Stimulated activated CD8-positive, alpha-beta memory T cell treated with anti-CD3 and anti-CD28 coated beads, Interleukin-7, amount 100 ng/mL, for 4 hours (primary cell): ENCODE measurements at places on chromosomes 5 and 9.

DNA sequence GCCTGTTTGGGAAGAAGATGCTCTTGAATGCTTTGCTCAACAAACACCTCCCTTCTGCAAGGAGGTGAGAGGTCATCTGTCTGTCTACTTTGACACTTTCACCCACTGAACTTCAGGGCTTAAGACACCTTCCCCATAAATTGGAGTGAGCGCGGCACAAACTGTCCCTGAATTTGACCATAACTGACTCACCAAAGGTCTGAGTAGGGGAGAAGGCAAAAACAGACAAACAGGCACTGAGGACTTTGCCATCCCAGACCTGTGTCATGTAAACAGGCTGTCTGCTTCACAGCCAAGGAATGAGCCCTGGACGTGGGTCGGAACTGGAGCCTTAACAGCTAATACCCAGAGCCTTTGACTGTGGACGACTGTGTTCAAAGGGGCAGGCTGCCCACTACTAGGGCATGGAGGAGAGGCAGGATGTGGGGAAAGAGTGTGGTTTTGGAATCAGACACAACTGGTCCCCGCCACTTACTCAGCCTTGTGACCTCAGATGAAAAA, 320.9 kb upstream of the KLF4 start:
- no peak for DNase-seq

DNA sequence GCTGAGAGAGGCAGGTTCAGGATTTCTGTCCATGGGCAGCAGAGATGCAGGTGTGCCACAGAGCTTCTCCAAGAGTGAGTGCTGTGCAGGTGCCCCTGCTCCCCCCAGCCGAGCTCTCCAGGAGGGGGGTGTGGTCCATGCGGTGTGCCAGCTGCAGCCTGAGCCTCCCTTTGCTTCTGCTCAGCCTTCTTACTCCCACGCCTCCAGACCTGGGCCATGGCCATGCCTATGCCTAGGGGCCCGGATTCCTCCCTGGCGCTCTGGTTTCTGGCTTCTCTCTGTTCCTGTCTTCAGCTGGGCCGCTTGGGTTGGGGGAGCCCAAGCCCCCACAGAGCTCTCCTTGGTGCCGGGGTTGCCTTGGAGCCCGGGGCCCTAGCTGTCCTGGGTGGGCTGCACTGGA, 133.3 kb downstream of the CACNA1B start:
- no peak for DNase-seq

DNA sequence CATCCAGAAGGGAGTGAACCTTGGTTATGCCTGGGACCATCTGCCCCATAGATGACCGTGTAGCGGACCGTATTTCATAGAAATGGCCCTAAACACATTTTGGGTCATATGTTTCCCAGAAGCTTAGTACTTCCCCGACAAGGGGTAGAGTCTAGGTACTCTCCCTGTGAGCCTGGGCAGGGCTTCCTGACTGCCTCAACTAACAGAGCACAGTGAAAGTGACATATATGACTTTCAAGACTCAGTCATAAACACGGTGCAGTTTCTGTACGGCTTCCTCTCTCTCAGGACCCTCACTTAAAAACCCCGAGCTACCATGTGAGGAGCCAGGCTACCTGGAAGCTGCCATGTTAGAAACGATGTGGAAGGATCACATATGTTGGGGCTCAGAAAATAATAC, 20.9 kb downstream of the C9orf57 start:
- DNase-seq = no peak

DNA sequence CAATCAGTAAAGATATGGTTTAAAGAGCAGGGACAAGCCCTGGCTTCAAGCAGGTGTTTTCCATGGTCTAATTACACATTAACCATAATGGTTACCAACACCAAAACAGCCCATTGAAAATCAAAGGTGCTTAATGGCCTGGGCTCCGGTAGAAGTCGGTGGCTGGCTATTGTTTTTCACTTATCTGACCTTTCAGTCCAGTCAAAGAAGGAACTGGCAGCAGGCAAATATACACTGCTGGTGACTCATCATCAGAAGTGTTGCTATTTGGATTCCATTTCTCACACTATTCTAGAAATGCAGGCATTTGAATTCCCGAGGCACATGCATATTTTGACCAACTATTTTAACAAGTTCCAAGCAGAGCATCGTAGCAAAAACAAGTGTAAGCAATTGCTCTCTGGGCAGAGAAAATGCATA, 26.3 kb upstream of the GABRP start:
- no peak for DNase-seq

DNA sequence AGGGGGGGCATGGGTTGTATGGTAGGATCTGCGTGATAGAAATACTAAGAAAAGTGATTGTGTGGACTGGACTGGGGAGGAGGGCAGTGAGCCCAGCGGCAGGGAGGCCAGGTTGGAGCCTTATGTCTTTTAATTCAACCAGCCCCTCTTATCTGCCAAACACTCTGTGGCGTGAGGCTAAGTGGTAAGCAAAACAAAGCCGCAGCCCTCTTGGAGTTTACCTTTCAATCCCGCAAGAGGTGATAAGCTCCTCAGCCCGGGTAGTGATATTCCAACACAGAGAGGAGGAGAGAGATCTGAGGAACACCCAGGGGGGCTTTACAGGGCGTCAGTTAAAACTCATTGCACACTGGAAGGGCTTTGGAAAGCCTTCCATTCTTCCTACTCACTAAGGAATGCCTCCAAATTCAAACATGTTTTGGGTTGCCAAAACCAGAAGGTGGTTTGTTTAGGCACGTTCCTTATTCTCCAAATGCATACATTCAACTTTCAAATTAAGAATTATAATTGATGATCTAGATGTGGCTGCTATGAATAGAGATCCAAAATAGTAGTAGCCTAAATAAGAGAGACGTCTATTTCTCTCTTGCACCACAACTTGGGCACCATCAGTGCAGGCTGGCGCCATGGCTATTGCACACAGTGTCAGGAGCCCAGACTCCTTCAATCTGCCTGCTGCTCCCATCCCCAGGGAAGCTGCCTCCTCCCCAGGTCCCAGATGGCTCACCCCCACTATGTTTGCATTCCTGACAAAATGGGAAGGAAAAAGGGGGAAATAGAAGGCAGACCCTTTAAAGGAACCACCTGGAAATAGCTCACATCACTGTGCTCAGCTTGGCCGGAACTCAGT, 75.1 kb upstream of the FSTL4 start:
- DNase-seq = no peak

DNA sequence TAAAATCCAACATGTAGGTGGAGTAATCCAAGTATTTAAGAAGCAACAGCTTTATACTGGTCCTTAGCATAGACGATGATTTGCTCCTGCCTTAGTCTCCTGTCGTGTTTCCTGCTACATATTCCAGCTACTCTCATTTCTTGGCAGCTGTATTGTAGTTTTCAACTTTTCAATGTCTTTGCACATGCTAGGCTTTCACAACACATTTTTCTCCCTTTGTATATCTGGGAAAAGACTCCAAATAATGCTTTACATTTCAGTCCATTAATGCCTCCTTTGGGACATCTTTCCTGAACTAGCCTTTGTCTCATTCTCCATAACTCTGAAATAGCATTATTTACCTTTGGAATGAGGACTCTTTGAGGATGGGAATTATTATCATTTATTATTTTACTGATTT, 508.0 kb downstream of the PTPRD start:
- no peak for DNase-seq

DNA sequence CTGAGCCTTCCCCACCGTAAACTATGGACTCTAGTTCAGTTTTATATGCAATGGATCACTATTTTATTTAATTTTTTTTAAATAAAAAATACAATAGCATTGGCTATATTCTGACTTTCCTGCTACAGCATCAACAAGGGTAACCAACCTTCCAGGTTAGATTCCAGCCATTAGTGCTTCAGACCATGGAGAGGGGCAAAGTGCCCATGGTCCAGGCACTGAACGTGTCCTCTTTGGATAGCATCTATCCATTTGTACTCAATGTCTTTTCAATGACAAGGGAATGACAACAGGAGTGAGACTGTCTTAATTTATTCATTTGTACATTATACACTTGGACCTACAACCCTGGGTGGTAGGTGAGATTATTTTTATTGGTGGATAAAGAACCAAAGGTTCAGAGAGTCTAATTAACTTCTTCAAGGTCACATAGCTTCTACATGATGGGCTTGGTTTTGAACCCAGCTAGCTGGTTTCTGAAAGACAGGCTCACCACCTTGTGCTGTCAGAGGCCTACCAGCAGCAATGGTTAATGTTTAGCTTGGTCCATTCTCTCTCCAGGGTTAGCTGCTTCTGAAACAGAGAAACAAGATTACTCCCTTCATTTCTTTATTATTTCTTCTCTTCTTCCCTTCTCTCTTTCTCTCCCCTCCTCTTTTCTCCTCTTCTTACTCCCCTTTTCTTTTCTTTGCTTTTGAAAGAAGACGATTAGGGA, 11.5 kb downstream of the TMEM171 start:
- DNase-seq = no peak

DNA sequence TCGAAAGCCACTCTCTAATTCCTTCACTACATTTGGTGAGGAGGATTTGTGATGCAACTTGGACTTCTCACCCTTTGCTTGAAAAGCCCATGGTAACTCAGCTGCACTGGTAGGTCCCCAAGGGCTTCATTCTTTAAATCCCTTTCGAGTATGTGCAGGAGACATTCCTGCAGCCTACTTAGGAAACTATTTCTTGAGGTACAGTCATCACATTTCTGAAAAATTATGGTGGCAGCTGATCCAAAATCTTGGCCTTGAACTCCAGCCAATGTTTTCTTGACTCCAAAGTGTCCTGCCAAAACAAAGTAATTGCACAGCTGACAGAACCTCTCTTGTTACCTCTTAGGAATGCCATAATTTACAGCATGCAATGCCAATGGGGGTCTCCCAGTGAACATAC, 99.7 kb downstream of the NPR3 start:
- no peak for DNase-seq

DNA sequence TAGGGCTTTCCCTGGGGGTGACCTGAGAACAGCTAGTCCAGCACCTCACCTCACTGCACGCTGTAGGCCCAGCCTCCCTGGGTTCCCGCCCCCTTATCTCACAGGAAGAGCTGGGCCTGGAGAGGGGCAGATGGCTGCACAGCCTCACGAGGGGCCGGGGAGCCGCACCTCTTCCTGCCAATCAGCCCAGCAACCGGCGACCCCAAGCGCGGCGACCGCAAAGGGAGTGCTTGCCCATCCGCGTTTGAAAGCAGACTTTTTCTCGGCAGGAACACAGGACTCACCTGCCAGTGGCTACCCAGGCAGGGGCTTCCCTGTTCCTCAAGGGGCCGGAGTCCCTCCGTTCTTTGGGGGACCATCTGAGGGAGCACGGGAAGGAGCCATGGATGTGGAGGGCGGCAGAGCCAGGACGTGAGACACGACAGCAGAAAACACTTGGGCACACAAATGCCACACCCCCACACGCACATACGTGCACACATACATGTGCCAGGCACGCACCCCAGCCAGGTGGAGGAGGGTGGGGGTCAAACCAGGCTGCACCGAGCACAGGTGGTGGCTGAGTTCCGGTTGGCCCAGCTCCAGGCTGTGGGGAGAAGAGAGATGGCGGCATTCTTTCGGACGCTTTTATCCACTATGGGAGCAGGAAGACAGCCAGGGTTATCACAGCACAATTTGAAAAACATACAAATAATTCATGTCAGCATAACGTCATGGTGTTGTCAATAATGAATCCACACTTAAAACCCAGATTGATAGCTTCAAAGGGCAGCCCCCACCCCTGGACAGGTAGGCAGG, 11.3 kb downstream of the TMEM250 start:
- no peak for DNase-seq

GRCh38 chr5:41822036-41822435, 48.2 kb downstream of the OXCT1 start:
- no peak for DNase-seq

- no peak for DNase-seq
These were observed 93.7 kb downstream of the PAPPA start for GRCh38 chr9:116247284-116247683.

DNA sequence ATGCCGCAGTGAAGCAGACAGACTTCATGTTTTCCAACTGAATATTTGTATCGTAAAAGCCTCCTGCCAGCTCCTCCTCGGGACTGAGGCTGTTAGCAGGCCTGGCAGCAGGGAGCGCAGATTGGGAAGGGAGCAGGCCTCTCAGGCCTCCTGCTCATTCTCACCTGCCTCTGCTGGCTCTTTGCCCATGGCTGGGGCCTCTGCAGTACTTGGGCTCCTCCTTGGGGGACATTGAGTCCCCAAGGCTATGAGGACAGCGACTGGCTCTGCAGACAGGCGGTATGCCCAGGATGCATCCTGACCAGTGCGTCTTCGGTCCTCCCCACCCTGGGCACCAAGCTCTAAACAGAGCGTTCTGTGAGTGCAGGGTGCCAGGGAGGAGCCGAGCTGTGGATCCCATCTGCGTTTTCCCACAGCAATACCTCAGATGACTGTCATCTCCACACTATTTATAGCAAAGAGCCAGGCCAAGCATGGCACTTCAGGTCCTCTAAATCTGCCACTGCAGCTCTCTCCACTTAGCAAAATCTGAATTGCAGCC, 38.7 kb downstream of the TSTD2 start:
- DNase-seq = no peak

- DNase-seq = no peak
These were observed 85.4 kb downstream of the PJA2 start for GRCh38 chr5:109324351-109324750.

- DNase-seq = no peak
These were observed 1.6 kb upstream of the SEMA6A start for GRCh38 chr5:116576053-116576713.

DNA sequence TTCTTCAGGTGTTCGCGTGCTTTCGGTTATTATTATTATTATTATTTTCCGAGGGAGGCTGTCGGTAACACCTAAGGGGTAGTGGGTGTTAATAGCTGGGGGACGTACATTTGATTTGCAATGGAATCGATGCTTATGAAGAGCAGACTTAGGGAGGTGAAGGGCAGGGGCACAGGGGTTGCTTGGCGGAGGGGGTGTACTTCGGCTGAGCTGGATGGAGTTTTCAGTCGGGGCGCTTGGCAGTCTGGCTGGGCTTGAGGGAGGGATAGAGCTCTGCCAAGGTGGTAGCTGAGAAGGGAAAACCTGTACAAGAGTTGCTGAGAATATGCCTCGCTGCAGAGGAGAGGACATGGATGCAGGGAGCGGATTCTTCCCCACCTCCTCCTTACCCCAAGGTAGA, 617 bp upstream of the PTPRD start:
- no peak for DNase-seq

GRCh38 chr9:20357037-20357432, 265.3 kb downstream of the MLLT3 start:
- no peak for DNase-seq

DNA sequence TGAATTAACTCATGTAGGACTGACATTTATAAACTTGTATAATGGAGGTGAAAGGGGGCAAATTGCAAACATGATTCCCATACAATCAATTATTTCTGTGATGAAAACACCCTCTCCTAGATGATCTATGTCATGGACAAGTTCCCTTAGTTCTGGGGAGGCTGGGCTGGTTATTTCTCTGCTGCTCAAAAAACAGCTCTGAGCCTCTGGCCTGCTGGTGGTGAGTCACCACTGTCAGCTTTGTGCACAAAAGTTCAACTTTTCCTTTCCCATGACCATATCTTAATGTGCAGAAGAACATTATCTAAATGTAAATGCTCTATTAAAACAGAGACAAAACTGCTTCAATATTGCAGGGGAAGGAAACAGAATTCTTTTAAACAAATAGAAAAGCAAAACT, 85.0 kb downstream of the HMHB1 start:
- no peak for DNase-seq

GRCh38 chr9:81575956-81576355, 113.4 kb downstream of the TLE1 start:
- DNase-seq = no peak

- no peak for DNase-seq
These were observed 19.2 kb downstream of the IRF1 start for GRCh38 chr5:132471151-132471907.

GRCh38 chr5:123500471-123500870, 11.5 kb upstream of the CSNK1G3 start:
- no peak for DNase-seq
